Kidney (tissue), 22 donors: ENCODE measurements at places on chromosomes 16 and 17.

DNA sequence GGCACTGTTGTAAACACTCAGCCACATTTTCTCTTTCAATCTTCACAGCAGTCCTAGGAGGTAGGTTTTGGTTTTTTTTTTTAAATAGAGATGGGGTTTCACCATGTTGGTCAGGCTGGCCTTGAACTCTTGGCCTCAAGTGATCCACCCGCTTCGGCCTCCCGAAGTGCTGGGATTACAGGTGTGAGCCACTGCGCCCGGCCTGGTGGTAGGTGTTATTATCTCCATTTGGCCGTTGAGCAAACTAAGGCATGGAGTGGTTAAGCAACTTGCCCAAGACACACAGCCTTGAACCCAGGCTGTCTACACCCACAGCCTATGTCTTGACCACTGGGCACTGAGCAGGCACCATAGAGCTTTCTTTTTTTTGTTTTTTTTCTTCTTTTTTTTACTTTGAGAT is 8.6 kb downstream of the SGCA start:
- no peak for DNase-seq

DNA sequence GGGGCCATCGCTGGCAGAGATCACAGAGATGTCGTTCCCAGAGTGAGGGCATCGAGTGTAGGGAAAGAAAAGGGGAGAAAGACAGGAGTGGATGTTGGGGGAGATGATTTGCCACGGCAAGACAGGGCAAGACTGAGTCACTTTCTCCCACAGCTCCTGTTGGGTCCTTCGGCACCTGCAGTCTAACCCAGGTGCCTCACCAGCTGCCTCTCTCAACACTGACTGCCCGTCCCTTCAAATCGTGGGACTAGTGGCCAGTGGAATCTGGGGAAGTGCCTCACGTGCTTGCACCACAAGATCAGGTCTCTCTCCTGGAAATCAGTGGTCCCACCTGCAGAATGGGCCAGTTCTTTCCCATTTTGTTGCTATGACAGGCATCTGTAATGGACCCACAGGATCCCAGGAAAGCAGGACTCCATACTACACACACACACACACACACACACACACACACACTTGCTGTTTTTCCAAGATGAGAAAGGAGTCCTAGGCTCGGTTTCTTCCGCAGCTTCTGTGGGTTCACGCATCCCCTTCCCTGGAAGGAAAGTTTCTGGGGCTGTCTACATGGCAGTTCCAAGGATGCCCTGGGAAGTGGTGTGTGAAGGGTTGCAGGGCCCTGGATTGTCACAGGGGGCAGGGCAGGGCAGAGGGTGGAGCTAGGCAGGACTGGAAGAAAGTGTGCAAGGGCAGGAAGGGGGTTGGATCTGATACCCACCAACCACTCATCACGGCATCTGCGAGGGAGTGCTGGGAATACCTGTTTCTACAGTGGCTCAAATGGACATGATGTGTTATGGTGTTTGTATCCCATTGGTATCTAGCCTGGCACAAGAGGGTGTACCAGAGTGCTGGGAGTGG is 10.2 kb upstream of the CBX8 start:
- DNase-seq = no peak

DNA sequence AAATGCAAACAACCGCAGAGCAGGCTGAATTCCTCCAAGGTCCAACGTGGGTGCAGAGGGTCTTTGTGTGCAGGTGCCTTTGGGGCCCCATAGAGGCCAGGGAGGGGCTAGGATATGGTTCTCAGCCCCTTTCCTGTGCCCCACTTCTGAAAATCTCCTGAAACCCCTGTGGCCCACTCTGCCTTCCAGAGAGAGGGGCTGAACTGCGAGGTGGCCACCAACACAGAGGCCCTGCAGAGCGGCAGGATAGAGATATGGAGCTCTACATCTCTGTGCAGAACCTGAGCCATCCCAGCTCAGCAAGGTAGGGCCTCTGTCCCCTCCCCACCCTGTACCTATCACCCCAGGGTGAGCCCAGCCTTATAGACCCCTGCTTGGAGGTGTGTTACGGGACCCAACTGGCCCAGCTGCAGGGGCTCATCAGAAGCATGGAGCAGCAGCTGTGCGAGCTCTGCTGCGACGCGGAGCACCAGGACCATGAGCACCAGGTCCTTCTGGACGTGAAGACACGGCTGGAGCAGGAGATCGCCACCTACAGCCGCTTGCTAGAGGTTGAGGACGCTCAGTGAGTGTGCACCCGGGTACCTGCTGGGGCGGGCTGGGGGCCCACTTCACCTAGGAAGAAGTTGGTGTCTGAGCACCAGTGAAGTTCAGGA is 5.5 kb downstream of the USP6 start:
- peak; percentile 43 for DNase-seq

DNA sequence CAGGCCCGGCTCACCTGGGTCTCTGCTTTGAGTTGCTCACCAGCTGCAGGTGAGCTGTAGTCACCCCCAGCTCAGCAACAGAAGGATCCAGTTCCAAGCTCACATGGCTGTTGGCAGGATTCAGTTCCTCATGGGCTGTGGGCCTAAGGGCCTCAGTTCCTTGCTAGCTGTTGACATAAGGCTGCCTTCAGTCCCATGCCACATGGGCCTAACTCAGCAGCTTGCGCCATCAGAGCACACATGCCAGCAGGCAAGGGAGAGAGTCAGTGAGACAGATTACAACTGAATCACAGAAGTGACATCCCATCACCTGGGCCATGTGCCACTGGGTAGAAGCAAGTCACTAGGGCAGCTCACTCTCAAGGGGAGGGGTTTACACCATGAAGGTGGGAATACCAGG is 24.7 kb downstream of the PSMD7 start:
- DNase-seq = no peak

DNA sequence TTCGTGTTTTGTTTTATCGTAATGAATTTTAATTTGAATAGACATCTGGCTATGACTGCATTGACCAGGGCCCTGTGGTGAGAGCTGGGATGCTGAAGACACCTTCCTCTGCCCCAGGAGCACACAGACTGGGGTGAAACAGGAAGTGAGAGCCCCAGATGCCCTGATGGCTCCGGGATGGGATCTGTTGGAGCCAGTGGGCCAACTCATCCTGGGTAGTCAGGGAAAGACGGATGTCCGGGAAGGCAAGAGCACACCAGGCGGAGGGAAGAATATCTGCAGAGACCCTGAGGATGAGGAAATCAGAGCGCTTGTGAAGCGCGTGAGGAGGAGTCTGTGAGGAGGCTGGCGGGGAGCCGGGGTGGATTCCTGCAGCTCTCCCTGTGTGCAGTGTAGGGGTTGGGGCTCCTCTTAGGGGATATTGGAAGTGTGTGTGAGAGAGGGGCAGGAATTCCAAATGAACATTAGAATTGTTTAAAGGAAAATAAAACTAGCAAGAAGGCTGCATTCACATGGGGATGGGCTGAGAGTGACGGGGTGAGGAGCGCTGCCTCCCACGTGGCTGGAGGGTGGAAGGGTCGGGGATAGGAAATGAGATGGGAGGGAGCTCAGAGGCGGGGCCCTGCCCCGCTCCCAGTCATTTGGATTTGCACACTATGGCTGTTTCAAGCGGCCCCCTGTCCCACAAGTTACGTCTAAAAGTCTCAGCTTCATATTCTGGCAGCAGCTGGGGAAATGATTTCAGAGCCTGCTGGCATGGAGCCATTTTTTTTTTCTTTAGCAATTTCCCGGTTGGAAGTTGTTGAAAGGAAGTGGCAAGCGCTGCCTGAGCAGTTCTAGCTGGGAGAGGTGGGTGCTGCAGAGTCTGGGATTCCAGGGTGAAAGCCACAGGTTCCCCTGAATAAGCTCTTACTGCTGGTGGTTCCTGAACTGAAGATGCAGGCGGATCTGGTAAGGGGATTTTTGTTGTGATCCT is 71.2 kb upstream of the LGALS9 start:
- DNase-seq = peak; percentile 74

GRCh38 chr17:39629898-39630297 is 3.1 kb downstream of the PPP1R1B start:
- no peak for DNase-seq

DNA sequence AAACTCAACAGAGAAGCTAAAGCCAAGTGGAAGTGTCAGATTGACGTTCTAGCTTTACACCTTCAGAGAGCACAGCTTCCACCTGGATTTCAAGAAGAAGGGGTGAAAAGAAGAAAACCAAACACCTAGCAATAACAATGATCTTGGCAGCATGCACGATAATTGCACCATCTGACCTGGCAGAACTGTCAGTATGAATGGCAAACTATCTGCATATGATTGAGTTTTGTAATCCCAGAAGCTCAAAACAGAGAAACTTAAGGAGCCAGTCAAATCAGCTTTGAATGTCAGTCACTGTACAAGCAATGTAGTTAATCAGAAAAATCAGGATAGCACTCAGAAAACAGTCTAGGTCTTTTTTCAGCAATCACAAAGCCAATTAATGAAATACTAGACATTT is 427.1 kb downstream of the ZFHX3 start:
- no peak for DNase-seq

DNA sequence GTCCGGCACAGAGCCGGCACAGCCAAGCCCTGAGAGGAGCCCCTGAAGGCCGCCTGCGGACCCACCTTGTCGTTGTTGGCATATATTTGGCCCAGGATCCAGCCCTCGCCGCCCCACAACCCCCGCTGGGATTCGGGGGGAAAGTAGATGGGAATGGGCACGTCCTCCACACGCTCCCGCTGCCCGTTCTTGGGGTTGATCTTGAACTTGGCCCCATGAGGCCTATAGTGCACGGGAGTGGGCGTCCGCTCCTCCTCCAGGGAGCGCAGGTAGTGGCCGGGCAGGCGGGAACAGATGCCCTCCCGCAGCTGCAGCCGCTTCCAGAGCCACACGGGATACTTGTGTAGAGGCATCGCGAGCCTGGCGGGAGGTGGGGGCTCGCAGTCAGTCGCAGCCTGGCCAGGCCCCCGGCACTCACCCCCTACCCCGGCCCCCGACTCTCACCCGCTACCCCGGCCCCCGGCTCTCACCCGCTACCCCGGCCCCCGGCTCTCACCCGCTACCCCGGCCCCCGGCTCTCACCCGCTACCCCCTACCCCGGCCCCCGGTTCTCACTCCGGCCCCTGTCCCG is 387 bp downstream of the MRPL28 start:
- no peak for DNase-seq

DNA sequence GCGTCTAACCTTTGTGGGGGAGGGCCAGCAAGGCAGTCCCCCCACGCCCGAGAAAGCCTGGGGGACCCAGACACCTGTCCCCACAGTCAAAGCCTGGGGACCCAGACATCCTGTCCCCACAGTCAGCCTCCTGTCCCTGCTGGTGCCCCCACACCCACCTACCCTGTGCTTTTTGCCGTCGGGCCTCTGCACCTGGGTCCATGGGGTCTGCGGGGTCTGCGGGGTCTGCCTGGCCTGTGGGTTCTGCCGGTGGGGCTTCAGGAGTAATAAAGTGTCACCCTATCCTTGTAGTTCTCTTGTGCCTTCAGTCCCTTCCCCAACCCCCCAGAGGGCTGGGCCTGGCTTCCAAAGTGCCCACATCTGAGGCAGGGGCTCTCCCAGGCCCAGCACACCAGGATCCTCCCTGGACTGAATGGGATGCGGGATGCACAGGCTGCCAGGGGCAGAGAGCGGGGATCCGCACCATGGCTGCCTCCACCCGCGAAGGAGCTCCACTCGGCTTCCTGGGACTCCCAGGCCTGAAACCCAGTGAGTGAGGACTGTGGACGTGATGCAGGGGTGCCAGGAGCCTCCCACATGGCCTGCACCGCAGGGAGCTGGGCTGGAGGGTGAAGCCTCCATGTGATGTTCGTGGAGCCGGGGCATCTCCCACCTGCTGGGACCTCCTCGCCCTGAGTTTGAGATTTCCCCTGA is 16.3 kb upstream of the DPEP1 start:
- DNase-seq = no peak

- DNase-seq = no peak
Observed at GRCh38 chr17:42188749-42189650, 3.7 kb upstream of the HCRT start.

GRCh38 chr16:50520451-50521245 is 27.5 kb upstream of the NKD1 start:
- peak; percentile 14 for DNase-seq

GRCh38 chr17:29617125-29617480 is 5.6 kb downstream of the CORO6 start:
- peak; percentile 87 for DNase-seq

DNA sequence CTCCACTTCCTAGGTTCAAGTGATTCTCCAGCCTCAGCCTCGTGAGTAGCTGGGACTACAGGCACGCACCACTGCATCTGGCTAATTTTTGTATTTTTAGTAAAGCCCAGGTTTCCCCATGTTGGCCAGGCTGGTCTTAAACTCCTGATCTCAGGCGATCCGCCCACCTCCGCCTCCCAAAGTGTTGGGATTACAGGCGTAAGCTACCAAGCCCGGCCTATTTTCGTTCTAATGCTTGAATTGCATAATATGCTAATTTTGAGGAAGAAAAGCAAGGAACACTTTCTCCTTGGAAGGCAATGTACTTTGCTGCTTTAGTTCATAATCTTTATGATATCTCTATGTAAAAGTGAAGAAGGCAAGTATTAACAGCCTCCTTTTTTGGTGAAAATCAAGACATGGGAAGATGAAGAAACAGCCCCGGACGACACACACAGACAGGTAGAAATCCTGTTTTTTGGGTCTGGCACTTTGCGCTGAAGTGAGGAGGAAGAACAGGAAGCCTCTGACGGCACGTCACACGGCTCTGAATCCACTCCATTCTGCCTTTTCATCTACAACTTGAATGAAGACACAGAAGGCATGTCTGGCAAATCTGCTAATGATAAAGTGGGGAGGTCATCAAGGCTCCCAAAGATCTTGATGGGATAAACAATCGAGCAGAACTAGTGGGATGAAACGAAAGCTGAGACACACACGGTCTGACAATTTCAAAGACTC is 24.9 kb downstream of the VPS53 start:
- DNase-seq = no peak

DNA sequence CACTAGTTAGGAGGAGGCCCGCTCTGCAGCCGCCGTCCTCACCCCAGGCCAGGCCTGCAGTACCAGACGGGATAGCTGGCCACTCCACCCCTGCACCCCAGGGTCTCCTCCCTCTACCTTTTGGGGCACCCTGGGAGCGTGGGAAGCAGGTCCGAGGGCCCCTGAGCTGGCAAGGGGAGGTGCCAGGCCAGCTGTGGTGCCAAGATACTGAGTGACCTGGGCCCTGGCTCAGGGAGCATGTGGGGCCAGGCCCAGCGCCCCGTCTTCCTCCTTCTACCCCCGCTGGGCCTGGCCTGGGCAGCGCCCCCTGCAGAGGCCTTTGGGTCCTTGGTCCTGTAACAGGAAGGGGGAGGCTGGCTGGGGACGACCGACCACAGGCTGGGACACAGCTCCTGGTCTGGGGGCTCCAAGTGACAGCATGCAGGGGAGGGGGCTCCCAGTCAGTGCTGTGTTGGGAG is 13.0 kb downstream of the PAM16 start:
- DNase-seq = no peak
